ENCODE measurements at places on chromosomes 1 and 21.

- DNase-seq: no peak
Observed at GRCh38 chr1:51264451-51264850, 28.4 kb downstream of the RNF11 start.

DNA sequence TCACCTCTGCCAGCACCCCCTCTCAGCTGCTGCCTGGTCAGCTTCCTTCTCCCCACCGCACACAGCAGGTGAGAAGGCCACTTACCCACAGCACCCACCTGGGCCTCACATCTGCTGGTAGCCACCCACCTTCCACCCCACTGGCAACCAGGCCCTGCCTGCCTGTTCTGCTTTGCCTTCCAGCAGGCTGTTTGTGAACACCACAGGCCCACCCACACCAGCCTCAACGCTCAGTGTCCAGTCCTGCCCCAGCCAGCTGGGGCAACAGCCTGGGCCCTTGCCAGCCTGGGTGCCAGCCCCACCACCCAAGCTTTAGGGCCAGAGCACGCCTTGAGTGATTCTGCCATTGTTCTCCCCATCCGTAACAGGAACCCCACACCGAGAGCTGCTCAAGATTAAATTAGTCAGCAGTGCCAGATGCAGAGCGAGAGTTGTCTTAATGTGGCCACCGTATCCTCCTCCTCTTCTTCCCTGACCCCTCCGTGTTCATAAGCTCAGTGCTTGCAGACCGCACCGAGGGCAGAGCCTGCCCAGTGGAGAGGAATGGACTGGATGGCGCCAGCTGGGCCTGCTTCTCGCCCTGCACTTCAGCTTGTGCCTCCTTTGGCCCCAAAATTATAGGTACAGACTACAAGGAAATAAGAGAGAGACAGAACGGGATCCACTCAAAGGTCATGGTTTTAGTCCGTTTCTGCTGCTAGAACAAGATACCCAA, 120.3 kb upstream of the COL6A1 start:
- DNase-seq: no peak

- peak; percentile 69 for DNase-seq
Observed at GRCh38 chr1:6127587-6128163, 52.4 kb downstream of the CHD5 start.

GRCh38 chr1:149987297-149987595, 23.3 kb downstream of the OTUD7B start:
- DNase-seq: no peak

DNA sequence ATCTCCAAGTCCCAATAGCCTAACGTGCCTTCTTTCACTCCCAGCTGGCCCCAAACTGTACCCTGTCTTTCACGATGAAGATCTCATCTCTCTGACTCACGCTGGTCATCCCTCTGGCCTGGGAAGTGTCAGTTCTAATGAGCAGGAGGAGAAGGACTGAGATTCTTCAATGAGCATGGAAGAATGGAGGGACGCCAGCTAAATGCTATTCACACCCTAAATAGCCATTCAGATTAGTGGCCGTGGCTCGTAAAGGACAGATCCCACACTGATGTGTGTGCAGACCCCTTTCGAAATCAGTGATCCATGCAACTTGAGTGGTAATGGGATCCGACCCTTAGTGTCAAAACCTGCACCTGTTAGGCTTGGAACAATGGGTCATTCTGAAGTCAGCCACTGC, 75.9 kb upstream of the SMYD2 start:
- no peak for DNase-seq

DNA sequence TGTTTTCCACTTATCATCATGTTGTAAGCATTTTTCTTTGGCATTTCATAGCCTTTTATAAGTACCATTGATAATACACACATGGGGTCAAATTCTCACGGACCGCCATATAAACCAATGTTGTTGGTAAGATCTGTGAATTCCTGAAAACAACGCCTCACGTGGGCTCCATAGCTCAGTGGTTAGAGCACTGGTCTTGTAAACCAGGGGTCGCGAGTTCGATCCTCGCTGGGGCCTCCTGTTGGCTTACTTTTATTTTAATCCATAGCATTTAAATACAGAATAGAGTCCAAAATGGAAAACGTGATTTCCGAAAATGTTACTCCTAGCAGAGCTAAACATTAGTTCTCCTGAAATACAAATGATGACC, 83.1 kb downstream of the HHIPL2 start:
- DNase-seq: peak; percentile 21

- no peak for DNase-seq
Observed at GRCh38 chr1:199264911-199265310, 626.1 kb downstream of the PTPRC start.

DNA sequence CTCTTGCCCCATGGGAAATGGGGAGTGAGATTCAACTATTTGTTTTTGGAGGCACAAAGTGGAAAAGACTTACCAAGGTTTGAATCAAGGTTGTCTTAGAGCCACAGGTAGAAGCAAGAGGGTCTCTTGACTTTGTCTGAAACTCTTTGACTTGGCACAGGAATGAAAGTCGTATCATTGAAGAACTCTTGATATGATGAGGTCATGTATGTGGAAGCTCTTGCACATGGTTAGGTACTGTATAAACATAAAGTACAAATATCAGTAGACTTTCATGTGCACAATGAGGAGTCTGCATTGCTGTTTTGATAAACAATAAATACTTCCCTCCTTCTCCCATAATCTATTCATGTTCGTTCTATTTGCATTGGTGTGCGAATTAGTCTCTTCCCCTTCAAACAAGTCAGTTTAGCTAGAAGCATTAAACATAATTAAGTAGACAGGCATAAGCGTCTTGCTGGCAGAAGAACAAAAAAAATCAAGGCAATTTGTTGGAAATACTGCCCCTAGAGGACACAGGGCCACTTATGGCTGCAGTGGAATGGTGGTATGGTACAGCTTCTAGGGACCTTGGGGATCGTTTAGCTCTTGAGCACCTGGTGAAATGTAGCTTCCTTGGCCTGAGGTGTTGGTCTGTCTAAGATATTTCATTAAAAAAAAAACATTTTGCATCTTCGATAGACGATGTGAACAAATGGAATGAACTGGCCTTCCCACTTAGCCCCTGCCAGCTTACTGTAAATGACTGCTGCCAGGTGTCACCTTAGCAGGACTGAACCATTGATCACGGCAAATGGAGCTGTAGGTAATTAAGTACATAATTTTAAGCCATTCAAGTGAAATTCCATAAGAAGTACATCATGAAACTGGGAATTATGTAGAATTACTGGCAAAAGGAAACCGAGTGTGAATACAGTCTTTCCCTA, 218.0 kb upstream of the GALNT2 start:
- no peak for DNase-seq

- no peak for DNase-seq
Observed at GRCh38 chr1:3460672-3461131, 6.2 kb downstream of the ARHGEF16 start.

DNA sequence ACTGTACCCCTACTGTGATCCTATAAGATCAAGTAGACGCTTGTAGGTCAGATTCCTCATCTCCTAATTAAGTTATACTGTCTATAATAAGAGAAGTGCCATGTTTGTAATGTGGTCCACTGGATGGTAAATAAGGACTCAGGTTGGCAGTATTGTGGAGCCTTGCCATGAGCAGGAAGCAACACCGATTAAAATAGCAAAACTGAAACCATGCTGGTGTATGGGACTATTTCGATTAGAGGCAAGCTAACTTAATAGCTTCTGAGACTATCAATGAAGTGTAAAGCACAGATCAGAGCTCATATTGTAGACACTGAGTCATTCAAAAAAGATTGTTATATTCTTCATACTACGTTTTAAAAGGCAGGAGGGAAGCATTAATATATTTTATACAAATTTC, 348.8 kb downstream of the HHAT start:
- DNase-seq: no peak

- no peak for DNase-seq
Observed at GRCh38 chr1:168151935-168152334, 15.2 kb upstream of the GPR161 start.

- no peak for DNase-seq
Observed at GRCh38 chr1:8361198-8361849, 43.4 kb downstream of the SLC45A1 start.

DNA sequence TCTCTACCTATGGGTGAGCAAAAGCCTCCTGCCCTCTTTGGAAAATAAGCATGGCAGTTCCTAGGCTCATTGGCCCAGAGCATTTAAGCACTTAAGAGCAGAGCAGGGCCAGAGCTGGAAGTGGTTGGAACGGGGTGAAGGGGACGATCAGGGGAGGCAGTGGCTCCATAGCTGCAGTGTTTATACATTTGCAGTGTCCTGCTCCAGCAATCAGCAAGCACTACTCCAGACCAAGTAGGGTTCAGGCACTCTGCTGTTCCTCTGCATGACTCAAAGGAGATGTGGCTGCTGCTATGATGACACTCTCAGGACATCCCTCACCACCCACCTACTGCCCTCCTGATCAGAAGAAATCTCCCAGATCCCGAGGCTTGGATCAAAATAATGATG, 55.0 kb downstream of the TRABD2B start:
- no peak for DNase-seq

- DNase-seq: no peak
Observed at GRCh38 chr1:210571356-210572284, 242.9 kb downstream of the HHAT start.

- no peak for DNase-seq
Observed at GRCh38 chr1:232145768-232146167, 484.2 kb downstream of the SIPA1L2 start.

DNA sequence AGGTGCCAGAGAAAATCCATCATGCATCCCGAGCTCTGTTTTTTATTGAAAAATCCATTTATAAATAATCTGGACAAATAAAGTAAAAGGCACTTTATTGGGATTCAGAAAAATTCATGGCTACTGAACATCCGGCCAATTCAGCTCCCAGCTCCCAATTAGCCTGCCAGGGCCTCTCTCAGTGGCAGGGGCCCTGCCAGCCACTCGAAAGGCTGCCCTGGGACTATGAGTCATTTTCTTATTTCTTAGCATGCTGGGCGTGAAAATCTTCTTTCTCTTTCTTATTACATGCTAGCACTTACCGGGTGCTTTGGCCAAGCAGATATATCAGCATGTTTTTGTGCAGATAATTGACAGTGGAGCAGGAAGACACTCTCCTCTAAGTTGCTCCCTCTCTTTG, 283.3 kb downstream of the CAMTA1 start:
- no peak for DNase-seq

- DNase-seq: no peak
Observed at GRCh38 chr1:55204997-55205396, 10.2 kb downstream of the USP24 start.
